ENCODE measurements at places on chromosomes 7 and 10.

- no peak for DNase-seq
Observed at GRCh38 chr7:70721500-70721899, 410.4 kb upstream of the GALNT17 start.

- DNase-seq: no peak
Observed at GRCh38 chr10:3412071-3412582, 239.5 kb upstream of the PITRM1 start.

- DNase-seq: no peak
Observed at GRCh38 chr7:37354656-37355131, 94.0 kb downstream of the ELMO1 start.

DNA sequence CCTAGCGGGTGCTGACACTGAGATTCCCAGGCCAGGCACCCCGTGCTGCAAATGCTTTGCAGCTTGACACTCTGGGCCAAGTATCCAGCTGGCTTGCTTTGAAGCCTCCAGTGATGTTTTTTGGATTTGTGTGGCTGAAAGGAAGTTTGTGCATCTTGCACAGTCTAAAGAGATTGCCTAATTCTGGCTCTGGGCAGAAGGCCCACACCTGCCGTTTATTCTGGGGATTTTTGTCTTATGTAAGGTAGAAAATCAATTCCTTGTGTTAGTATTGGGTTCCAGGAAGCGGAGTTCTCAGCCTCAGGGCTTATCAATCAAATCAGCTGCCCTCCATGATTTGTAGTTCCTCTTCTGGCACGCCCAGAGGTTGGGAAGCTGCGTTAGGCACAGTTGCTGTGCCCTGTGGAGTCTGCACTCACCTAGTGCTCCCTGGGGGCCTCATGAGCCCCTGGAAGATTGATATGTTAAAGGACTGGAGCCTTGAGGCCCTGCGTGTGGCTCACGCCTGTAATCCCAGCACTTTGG lies 8.4 kb upstream of the PURB start:
- no peak for DNase-seq

GRCh38 chr7:135274495-135275268 lies 41.0 kb downstream of the STRA8 start:
- peak; percentile 44 for DNase-seq

DNA sequence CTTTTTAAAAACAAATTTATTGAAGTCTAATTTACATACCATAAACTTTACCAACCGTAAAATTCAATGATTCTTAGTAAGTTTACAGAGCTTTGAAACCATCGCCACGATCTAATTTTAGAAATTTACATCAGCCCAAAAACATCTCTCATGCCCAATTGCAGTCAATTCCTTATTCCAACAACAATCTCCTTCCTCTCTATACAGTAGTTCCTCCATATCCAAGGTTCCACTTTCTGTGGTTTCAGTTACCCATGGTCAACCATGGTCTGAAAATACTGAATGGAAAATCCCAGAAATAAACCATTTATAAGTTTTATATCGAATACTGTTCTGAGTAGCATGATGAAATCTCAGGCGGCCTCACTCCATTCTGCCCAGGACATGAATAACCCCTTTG lies 183.4 kb upstream of the ADCY1 start:
- DNase-seq: no peak

DNA sequence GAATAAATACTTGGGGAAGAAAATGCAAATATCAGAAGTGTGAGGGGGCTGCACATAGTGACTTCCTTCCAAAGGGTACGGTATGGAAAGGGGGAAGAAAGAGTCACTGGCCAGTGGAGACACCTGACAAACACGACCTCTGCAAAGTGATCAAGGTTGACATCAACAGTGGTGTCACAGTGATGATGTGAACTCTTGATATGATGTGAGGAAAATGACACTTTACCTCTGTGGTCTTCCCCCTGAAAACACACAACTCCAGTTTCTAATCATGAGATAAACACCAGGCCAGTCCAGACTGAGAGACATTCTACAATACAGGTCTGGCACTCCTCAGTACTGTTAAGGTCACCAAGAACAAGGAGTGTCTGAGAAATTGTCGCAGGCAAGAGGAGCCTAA lies 169.7 kb downstream of the BUB3 start:
- no peak for DNase-seq

- DNase-seq: no peak
Observed at GRCh38 chr10:111204838-111205237, 128.0 kb downstream of the ADRA2A start.

GRCh38 chr7:44541028-44541869 lies at the start of gene NPC1L1:
TSS of gene NPC1L1 (minus strand) at chr7:44541330. CDS start at chr7:44541259, 71 bp downstream.
- no peak for DNase-seq

DNA sequence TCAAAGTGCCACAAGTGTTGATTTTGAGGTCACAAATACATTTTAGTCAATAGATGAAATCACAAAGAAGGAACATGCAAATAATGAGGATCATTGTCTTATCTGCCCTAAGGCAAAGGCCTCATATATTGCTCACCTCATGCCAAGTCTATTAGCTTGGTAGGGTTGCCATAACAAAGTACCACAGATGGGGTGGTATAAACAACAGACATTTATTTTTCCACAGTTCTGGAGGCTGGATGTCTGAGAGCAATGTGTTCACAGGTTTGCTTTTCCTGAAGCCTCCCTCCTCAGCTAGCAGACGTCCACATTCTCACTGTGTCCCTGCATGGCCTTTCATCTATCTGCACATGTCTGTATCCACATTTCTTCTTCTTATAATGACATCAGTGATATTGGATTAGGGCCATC lies 59.6 kb downstream of the RELN start:
- DNase-seq: no peak

GRCh38 chr7:93156884-93157283 lies 8.7 kb upstream of the SAMD9L start:
- DNase-seq: no peak

- no peak for DNase-seq
Observed at GRCh38 chr10:86733260-86733671, 23.2 kb upstream of the BMPR1A start.

DNA sequence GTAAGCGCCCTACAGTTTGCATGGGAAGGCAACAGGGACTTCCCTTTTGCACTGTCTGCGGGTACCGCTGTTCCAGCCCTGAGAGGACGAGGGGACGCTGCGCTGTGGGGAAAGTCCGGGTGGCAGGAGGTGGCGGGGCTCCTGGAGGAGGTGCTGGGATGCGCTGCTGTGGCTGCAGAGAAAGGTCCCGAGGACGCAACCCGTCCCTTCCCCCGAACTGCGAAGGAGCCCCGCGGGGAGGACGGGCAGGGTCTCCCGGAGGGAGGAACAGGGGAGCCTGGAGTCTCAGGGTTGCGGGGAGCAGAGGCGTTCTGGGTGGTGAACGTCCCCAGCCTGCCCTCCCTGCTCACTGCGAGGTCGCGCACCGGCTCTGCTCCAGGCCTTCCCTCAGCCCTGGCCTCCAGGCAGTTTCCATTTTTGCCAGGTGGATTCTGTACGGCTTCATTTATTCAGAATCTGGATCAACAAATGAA lies 91.6 kb downstream of the CXCL12 start:
- no peak for DNase-seq

DNA sequence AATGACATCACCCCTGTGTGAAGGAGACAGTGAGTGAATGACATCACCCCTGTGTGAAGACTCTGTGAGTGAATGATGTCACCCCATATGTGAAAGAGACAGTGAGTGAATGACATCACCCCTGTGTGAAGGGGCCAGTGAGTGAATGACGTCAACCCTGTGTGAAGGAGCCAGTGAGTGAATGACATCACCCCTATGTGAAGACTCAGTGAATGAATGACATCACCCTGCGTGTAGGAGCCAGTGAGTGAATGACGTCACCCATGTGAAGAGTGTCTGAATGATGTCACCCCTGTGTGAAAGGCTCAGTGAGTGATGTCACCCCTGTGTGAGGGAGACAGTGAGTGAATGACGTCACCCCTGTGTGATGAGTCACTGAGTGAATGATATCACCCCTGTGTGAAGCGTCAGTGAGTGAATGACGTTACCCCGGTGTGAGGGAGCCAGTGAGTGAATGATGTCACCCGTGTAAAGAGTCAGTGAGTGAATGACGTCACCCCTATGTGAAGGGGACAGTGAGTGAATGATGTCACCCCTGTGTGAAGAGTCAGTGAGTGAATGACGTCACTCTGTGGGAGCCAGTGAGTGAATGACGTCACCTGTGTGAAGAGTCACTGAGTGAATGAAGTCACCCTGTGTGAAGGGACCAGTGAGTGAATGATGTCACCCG lies 478.1 kb downstream of the PTPRN2 start:
- DNase-seq: no peak

DNA sequence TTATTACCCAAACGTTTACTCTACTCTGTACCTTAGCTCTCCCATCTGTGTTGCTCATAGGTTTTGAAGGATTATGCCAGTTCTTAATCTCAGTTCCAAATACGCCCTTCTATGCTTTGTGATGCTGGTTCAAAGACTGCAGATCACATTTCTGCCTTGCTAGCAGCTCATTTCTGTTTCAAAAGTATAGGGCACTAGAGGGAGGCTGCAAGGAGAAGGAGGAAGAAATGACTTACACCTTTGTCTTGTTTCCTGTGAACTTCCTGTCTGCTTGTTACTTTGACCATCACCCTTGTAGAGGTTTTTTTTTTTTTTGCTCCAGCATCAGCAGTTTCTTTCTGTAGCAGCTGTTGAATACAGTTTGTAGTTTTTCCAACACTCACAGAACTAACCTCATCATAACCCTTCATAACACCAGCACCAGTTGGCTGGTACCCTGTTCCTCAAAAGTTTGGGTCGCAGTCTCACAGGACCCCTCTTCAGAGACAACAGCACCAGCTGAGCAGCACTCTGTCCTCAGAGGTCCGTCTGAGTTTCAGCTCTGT lies 16.5 kb downstream of the SLK start:
- no peak for DNase-seq

GRCh38 chr10:31697271-31698180 lies 231.1 kb downstream of the ARHGAP12 start:
- DNase-seq: no peak

GRCh38 chr7:18753972-18754610 lies 258.5 kb downstream of the HDAC9 start:
- DNase-seq: no peak

DNA sequence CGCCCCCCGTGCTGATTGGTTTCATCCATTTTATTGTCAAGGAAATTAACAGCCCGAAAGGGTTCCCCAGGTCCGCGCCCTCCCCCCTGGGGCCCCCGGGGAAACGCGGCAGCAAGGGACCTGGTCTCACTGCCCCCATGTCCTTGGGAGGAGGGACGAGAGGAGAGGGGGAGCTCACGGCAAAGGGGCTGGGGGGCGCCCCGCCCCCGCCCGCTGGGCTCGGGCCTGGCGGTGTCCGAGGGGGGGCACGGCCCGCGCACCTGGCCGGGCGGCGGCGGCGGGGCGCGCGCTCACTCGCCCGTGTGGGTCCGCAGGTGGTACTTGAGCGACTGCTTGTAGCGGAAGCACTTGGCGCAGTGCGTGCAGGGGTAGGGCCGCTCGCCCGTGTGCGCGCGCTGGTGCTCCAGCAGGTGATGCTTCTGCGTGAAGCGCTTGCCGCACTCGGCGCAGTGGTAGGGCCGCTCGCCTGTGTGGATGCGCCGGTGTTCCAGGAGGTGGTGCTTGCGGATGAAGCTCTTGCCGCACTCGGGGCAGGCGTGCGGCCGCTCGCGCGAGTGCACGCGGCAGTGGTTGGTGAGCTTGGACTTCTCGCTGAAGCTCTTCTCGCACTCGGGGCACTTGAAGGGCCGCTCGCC lies 29.3 kb downstream of the ZNF777 start:
- no peak for DNase-seq

GRCh38 chr7:5661942-5662341 lies 119.5 kb downstream of the RNF216 start:
- DNase-seq: no peak

GRCh38 chr7:32616625-32617024 lies 121.3 kb downstream of the AVL9 start:
- DNase-seq: no peak

All from stimulated activated CD4-positive, alpha-beta T cell treated with anti-CD3 and anti-CD28 coated beads, Interleukin-15, amount 100 ng/mL, for 1 hour (primary cell).